ENCODE measurements at places on chromosomes 1 and 21.
A peak's percentile ranks its signal among the peaks of the same experiment; 100 is the strongest.

- no peak for DNase-seq
Observed at GRCh38 chr1:6035303-6035702, 10.4 kb upstream of the KCNAB2 start.

DNA sequence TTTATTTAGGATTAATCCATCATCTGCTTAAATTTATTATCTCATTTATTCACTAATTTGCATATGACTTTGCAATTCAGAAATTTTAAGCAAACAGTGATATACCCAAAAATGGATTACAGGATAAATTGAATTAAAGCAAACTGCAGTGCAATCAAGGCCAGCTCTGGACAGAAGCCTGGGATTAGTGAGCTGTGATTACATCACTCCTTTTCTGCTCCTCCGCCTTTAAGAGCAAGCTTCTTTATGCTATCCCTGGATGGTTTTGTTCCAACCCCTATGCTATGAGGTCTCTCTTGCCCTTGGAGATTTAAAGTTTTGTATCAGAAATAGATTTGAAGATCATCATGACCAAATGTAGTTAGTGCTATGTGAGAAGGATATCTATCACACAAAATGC lies 32.6 kb downstream of the GPR52 start:
- no peak for DNase-seq

GRCh38 chr1:243738020-243738419 lies 112.0 kb downstream of the AKT3 start:
- no peak for DNase-seq

DNA sequence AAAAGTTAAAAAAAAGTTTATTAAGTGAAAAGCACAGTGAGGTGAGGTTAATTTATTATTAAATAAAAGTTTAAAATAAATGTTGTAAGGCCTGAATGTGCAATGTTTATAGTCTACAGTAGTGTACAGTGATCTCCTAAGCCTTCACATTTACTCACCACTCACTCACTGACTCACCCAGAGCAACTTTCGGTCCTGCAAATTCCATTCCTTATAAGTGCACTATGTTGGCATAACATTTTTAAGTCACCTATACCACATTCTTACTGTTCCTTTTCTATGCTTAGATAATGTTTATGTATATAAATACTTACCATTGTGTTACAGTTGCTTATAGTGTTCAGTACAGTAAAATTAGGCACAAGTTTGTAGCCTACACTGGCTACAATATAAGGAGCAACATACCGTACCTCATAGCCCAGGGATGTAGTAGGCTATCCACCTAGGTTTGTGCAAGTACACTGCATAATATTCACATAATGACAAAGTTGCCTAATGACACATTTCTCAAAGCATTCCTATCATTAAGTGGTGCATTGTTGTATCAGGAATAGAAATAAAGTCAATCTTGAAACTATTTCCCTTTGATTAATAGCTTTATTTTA lies 426.5 kb upstream of the BRINP3 start:
- peak; percentile 19 for DNase-seq

GRCh38 chr1:42732126-42732680 lies 7.8 kb downstream of the CLDN19 start:
- no peak for DNase-seq

- DNase-seq: no peak
Observed at GRCh38 chr1:160704250-160704649, 7.4 kb downstream of the CD48 start.

GRCh38 chr1:42322577-42322976 lies 12.5 kb downstream of the FOXJ3 start:
- peak; percentile 72 for DNase-seq

GRCh38 chr1:204714861-204715511 lies 29.4 kb upstream of the LRRN2 start:
- no peak for DNase-seq

- DNase-seq: no peak
Observed at GRCh38 chr1:45329445-45329844, 2.8 kb downstream of the HPDL start.

GRCh38 chr1:171663854-171664575 lies 11.5 kb upstream of the MYOC start:
- DNase-seq: peak; percentile 22
